CD8-positive, alpha-beta T cell (primary cell): ENCODE measurements at places on chromosomes 3 and 15.

DNA sequence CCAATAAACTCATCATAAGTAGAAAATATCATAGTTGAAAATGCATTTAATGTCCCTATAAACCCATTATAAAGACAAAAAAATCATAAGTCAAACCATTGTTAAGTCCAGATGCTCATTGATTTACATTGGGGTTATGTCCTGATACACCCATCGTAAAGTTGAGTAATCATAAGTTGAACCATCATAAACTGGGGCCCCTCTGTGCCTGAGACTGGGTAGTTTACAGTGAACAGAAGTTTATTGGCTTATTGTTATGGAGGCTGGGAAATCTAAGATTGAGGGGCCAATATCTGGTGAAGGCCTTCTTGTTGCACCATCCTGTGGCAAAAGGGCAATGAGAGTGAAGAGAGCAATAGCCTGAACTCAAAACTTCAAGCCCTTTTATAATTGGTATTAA is 10.6 kb downstream of the MKRN3 start:
- no peak for DNase-seq

GRCh38 chr3:142638291-142638690 is 42.1 kb downstream of the PLS1 start:
- DNase-seq = no peak

DNA sequence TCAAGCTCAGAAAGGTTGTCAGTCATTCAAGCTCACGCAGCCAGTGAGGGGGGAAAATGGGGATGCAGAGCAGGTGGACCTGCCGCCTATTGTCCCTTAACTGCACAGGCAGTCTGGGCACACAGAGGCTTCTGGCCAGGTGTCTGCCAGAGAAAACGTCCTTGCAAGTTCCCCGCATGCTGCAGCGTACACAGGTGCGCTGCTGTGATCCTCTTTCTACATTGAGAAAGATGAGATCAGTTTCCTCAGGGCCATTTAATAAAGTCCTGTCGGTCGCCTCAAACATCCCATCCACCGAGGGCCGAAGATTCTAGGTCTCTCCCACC is 445 bp upstream of the TSEN2 start:
- DNase-seq = no peak

DNA sequence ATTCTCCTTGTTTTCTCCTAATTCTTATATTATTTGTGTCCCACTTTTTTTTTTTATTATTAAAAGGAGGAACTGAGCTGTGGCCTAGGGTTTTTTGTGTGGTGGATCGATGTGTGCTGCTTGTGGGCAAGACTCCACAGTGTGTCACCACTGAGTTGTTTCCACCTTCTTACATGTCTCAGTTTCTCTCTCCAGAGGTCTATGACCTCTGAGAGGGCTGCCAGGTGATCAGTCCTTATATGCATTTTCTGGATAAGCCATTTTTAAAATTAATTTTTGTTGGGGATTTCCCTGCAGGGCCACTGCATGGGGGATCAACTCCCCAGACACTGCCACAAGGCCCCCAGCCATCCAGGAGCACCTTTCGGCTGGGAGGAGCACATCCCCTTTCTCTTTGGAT is 27.8 kb downstream of the IQCF6 start:
- no peak for DNase-seq

DNA sequence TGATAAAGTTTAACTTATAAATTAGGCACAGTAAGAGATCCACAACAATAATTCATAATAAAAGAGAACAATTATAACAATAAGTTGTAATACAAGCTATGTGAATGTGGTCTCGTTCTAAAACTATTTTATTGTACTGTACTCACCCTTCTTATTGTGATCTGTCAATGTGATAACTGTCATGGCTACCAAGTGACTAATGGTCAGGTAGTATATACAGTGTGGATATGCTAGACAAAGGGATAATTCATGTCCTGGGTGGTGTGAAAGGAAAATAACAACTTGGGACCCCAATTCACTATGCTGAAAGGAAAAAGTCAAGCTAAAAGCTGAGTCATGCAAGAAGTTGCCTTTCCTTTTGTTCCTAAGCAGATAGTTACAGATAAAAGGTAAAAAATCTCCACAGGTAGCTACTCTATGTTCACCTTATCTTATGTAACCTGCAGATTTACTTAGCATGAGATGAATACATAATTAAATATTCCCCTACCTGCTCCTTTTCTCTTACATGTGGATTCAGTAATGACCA is 10.7 kb upstream of the CYP8B1 start:
- no peak for DNase-seq

DNA sequence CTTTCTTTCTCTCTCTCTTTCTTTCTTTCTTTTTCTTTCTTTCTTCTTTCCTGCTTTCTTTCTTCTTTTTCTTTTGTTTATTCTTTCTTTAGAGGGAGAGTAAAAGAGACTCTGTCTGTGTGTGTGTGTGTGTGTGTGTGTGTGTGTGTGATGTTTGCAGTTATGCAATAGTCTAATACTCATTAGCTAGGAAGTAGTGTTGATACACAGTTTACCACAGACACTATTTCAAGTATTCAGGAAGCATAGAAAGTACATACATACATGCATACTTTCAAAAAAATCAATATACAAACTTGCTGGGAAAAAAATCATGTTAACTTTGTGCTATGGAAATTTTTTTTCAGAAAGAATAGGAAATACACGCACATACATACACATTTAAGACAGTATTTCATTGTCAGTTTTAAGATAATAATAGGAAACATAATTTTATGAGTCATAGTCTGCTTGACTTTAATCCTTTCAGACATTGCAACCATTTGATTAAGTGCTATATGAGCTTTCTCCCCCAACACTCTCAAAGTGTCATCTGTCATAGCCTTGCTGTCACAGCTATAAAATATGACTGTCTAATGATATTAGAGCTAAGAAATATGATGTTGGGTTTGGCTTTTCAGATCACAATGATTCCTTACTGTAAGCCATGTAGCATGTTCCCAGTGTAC is 74.9 kb upstream of the EPHA3 start:
- no peak for DNase-seq

DNA sequence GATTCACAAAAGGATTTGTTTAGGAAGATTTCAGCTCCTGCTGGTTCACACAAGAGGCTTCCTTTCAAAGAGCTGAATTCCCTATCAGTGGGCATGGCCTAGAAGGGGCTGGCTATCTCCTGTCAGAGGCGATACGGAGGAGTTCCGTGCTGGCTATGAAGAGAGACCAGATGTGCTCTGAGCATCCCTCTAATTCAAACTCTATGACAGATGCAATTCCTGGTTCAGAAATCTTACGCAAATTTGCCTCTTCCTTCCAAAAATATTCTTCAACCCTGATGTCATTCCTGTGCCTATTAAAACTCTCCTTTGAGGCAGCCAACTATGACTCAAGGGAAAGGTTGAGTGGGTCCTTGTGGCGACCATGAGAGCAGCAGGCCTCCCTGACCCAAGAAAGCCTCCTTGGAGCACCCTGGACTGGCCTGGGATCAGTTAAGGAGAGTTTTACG is 139.3 kb upstream of the HES1 start:
- DNase-seq = no peak

- no peak for DNase-seq
These were observed 105.4 kb upstream of the TNIK start for GRCh38 chr3:171565481-171566058.

GRCh38 chr3:9866639-9867038 is 13.4 kb downstream of the CIDEC start:
- no peak for DNase-seq

- DNase-seq = no peak
These were observed 98.6 kb downstream of the ZIC1 start for GRCh38 chr3:147507638-147508286.

DNA sequence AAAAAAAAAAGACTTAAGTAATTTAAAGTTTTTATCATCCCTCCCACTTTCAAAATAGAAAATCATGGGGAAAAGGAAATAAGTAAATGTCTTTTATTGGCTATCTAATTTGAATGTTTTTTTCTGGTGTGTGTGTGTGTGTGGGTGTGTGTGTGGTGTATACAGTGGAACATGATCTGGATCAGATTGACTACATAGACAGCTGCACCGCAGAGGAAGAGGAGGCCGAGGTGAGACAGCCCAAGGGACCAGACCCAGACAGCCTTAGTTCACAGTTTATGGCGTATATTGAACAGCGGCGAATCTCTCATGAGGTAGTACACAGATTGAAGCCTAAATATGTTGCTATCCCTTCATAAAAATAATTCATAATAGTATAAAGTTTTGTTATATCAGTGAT is 44.5 kb downstream of the LRCH3 start:
- DNase-seq = no peak

DNA sequence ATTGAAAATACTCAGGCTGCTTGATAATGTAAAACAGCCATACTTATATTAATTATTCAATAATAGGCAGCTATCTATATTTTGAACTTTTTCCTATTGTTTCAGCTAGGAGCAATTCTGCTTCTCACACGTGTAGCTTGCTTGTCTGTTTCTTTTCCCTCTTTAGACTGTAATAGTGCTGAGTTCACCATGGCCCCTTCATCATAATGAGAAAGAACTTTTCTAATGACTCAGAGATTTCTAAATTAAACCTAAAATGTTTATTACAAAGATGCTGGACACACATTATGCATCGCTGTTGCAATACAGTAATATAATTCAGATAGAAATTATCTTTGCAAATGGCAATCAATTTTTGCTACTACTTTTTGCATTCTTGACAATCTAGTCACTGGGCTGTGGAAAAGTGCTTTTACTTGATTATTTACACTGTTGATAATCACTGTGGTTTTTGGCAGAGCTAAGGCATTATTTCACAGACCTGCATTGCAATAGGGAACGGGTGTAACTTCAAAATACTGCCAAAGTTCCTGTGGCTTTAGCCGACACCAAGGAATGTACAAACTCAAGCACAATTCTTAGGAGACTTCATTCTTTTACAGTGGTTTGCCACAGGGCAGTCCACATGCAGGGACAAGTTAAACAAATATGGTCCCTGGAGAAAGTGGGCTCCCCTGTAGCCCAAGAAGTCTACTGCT is 281.0 kb upstream of the TBL1XR1 start:
- no peak for DNase-seq

DNA sequence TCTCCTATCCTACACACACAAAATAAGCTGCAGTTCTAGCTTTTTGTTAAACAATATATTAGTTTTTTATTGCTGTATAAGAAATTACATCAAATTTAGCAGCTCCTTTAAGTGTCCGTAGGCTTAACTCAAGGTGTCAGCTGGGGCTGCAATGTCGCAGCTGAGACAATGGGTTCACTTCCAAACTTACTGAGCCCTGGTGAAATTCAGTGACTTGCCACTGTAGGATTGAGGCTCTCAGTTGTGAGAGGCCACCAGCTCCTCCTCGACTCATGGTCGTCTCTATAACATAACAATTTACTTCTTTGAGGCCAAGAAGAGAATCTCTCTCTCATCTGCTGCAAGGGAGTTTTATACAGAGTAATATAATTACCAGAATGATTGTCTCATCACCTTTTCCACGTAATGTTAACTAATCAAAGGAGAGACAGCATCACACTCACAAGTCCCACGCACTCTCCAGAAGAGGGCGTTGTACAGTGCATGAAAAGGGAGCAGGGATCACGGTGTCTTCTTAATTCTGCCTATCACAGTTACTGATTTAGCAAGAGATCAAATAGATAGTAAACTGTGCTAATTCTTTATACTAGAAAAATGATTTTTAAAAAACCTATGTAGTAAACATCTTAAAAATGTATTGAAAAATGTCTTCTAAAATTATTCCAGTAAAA is 735.6 kb upstream of the GBE1 start:
- DNase-seq = no peak

GRCh38 chr3:64392001-64392400 is 166.7 kb upstream of the PRICKLE2 start:
- no peak for DNase-seq

DNA sequence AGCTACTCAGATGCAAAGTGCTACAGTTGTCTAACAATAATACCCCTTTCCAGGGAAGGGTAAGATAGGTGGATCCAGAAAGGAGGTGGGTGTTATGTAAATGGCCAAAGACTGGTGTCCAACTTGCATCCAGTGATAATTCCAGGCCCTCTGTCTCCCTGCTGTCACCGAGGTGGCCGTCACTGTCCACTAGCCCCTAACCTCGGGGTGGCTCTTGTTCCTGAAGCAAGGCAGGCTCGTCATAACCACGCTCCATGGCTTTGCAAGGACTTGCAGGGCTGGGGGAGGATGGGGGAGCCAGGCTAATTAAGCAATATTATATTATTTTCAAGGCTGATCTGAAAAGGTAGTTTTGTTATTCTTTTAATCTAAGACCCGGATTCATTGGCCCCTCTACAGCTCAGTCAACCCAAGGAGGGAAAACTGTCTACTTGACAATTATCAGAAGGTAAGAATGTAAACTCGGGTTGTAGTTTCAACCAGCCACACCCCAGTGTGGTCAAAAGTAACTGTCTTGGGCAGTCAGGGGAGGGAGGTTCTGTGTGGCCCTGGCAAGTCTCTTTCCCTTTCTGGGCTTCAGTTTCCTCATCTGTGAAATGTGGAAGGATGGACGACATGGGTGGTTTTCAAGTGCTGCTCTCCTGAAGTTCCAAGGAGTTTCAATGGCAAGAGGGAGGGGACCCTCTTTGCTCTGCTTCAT is 220.1 kb upstream of the BHLHE40 start:
- no peak for DNase-seq

- DNase-seq = no peak
These were observed 234.3 kb upstream of the CCDC54 start for GRCh38 chr3:107142786-107143575.

GRCh38 chr3:190326930-190327329 is 4.7 kb upstream of the CLDN1 start:
- DNase-seq = no peak

- DNase-seq = no peak
These were observed 216.5 kb downstream of the SNRPN start for GRCh38 chr15:25171111-25171811.

GRCh38 chr3:129822241-129822640 is 71.3 kb downstream of the TMCC1 start:
- DNase-seq = no peak

- no peak for DNase-seq
These were observed 41.4 kb downstream of the MRPS25 start for GRCh38 chr3:15023719-15024118.

DNA sequence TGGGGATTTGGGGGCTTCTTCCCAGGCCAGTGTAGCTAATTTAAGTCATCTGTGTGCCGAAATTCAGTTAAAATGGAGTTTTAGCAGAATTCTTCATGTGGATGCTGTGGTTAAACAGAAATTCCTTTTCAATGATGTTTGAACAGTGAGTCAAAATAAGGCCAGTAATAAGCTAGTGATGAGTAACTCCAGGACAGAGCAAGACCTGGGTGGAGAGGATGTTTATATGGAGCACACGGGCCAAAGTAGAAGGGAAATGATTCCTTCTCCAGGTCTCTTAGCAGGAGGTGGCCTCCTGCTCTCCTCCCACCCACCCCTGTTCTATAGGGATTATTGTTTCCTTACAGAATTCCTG is 31.9 kb upstream of the UACA start:
- DNase-seq = no peak

DNA sequence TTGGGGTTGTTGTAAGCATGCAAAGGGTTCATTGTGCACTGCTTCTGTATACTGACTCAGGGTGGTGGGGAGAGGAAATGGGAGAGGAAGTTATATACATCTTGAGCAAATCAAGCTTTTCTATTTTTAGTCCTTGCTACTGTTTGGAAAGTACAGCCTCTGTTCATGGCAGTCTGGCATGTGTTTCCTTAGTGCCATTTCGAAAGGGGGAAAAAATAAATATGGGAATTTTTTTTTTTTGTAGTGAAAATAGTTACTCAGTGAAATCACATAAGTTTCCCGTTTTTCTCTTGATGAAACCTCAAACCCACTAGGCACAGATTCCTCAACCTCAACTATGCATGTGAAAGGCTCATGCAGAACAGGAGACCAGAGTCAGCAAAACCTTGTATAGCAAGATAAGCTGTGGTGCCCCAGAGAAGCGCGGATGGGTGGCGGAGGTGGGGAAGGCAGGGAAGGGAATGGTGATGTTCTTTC is 353.3 kb downstream of the LPP start:
- DNase-seq = peak; percentile 21

- no peak for DNase-seq
These were observed 112.1 kb upstream of the MB21D2 start for GRCh38 chr3:193029800-193030199.
